ENCODE measurements at places on chromosomes 7 and 10.

- no peak for DNase-seq
Measured at GRCh38 chr7:93055543-93056107, 62.2 kb downstream of the SAMD9 start.

DNA sequence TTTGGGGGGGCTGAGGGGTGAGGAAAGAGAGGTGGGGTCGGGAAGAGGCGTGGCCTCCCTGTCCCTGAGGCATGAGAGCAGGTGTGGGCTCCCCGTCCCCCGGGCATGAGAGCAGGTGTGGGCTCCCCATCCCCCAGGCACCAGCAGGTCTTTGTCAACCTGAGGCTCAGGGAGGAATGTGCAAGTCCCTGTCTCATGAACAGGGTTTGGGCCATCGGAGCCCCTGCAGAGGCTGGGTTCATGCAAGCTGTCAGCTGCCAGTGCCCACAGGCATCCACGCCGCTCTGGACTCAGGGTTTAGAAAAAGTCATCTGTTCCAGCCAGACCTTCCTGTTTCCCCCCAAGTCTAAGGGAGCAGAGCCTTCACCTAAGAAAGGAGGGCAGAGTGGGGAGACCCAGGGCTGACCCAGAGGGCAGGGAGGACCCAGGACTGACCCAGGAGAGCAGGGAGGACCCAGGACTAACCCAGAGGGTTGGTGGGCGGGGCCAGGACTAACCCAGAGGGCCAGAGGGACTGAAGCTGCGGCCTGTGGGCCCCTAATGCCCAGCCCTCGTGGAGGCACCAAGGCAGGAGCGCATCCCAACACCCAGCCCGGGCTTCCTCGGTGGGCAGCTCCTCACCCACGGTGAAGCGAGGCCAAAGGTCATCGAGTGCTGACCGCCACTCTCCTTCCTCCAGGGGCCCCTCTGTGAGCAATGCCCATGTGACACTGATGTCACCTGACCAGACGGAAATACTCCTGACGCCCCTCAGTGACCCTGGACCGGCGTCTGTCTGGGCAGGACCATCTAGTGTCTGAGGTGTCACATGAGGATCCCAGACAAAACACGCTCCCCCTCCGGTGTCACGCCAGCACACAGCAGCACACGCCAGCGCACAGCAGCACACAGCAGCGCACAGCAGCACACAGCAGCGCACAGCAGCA is 28.9 kb upstream of the GPR146 start:
- no peak for DNase-seq

GRCh38 chr7:48251766-48252165 is 80.5 kb downstream of the ABCA13 start:
- no peak for DNase-seq

- no peak for DNase-seq
Measured at GRCh38 chr10:35882422-35883150, 240.5 kb upstream of the FZD8 start.

- DNase-seq: no peak
Measured at GRCh38 chr7:47816647-47817046, 131.6 kb downstream of the PKD1L1 start.

- DNase-seq: no peak
Measured at GRCh38 chr7:140501966-140502365, 22.7 kb upstream of the MKRN1 start.

DNA sequence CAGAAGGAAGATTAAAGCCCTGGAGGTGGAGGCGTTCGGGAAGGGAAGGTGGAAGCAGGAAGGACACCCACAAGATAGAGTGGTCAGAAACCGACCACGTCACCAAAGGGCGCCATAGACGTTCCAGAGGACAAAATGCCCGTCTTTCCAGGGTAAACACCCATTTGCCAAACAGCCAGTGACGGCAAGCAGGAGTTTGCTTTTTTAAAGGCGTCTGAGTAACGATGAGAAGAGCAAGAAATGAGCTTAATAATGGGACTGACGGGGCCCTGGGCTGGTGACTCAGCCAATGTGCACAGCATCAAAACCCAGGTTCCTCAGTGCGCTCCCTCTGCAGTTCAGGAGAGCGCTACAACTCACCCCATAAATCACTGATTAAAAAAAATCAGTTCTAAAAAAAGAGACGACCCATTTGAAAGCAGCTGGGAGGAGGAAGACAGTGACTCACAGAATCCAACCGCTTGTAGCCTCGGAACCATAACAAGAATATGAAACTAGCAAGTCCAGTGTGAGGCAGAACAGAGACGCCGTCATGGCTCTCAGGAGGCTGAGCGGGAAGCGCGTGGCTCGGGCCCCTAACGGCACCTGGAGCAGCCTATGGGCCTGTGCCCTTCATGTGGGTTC is 5.9 kb downstream of the DIP2C start:
- DNase-seq: peak; percentile 49

DNA sequence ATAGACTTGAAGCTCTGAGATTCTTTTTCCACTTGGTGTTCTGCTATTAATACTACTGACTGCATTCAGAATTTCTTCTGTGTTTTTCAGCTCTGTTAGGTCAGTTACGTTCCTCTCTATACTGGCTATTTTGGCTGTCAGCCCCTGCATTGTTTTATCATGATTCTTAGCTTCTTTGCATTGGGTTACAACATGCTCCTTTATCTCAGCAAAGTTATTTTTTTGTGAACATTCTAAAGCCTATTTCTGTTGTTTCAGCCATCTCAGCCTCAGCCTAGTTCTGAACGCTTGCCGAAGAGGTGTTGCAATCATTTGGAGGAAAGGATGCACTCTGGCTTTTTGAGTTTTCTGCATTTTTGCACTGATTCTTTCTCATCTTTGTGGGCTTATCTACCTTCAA is 201.5 kb upstream of the GNAI1 start:
- DNase-seq: no peak

GRCh38 chr10:47042199-47042473 is 130.9 kb downstream of the PTPN20 start:
- DNase-seq: no peak

- no peak for DNase-seq
Measured at GRCh38 chr10:122458693-122459092, 2.7 kb upstream of the HTRA1 start.

DNA sequence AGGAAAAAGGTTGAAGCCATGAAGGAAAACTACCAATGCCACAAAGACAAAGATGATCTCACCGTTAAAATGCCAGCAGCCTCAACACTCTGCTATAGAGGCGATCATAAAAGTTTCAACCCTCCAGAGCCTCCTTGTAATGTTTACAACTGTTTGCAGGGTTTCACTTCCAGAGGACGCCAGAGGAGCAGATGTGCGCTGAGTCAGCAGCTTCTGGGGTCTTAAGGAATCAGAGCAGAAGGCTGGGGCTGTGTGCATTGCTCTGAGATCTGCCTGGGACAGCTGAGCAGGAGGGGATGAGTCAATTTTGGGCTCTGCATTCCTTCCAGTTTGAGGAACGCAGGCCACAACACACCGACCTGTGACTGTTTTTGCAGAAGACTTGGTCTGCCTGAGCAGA is 98.3 kb downstream of the TMEM130 start:
- DNase-seq: no peak

DNA sequence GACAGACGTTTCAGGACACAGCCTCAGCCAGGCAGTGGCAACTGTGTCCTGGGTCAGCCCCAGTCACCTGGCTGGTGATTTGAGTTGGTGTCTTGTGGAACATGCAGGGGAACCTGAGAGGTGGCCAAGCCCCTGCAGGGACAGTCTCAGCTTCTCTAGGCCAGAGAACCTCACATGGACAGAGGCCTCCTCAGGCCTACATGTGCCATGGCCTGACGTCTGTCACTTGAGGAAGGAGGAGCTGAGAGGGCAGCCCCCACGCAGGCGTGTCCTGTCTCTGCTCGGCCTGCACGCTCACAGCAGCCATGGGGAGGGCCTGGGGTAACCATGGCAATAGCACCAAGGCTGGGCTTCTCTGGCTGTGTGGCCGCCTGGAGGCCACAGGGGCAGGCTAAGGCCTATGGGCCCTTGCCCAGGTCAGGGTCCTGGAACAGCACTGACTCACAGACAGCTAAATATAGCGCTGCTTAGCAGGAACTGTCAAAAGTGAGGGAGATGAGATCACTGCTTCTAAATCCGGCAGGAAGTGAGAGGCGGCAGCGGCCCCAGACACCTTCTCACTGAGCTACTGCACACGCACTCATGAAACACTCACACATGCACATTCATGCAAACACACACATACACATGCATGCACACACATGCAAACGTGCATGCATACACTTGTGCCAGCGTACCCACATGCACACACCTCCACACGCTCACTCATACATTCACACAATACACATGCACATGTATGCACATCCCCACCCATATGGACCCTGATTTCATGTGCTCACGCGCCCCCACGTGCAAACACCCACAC is 57.0 kb downstream of the YKT6 start:
- peak; percentile 15 for DNase-seq

DNA sequence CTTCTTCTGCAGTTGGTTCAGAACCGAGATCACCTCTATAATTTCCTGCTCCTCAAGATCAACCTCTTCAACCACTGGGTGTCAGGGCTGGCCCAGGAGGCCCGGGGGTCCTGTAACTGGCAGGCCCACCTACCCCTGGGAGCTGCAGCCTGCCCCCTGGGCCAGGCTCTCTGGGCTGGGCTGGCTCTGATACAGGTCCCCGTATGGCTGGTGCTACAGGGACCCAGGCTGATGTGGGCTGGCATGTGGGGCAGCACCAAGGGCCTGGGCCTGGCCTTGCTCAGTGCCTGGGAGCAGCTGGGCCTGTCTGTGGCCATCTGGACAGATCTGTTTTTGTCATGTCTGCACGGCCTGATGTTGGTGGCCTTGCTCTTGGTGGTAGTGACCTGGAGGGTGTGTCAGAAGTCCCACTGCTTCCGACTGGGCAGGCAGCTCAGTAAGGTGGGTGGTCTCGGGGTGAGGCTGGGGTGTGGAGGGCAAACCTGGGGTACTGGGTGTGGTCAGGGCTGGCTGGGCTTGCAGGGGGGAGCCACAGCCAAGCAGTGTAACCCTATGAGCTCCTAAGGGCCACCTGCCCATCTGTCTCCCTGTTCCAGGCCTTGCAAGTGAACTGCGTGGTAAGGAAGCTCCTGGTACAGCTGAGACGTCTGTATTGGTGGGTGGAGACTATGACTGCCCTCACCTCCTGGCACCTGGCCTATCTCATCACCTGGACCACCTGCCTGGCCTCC is 4.2 kb downstream of the TMEM270 start:
- no peak for DNase-seq

GRCh38 chr10:91603931-91604331 is 28.9 kb downstream of the PPP1R3C start:
- no peak for DNase-seq

GRCh38 chr7:114342431-114343179 is 72.0 kb upstream of the FOXP2 start:
- no peak for DNase-seq

- DNase-seq: no peak
Measured at GRCh38 chr7:15782656-15783055, 96.2 kb upstream of the MEOX2 start.

- no peak for DNase-seq
Measured at GRCh38 chr7:115647712-115648111, 382.9 kb downstream of the TFEC start.

DNA sequence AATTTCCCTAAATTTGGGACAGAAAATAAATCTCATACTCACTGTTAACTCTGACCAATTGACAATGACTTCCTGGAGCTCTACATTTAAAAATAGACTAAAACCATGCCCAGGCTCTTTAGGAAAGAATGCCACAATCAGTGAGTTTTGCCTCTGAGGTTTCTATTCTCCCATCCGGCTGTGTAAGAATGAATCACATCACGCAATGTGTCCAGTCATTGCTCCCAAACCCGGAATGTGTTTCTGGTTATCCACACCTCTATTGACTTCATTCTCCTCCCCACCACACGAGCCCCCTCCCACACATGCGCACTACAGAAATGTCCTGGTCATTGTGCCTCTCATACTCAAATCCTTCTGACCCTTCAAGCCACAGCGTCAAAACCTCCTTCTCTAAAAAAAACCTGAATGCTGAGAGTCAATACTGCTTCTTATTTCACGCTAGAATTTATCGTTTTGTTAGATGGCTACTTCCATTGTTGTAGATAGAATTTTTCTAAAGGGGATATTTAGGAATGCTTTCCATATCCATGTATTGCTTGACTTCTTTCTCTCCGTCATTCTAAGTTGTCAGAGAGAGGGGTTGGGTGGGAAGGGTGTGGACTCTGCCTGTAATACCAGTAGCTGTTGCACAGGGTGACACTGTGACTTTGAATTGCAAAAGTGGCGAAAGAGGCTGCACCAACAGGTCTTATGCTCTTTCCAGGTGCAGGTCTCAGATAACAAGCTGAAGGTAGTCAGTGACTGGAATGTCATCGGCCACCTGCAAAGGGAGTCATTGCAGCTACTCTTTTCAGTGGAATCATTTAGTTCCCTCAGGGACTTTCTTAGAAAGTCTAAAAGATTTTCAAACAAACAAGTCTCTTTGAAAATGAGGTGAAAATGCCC is 356.6 kb downstream of the PAXIP1 start:
- DNase-seq: no peak

GRCh38 chr10:54691331-54691730 is 109.7 kb downstream of the PCDH15 start:
- DNase-seq: no peak

GRCh38 chr10:12484941-12485805 is 135.8 kb downstream of the CAMK1D start:
- no peak for DNase-seq

- DNase-seq: no peak
Measured at GRCh38 chr7:123054357-123055133, 59.0 kb upstream of the TAS2R16 start.

- no peak for DNase-seq
Measured at GRCh38 chr7:18590241-18590640, 94.7 kb downstream of the HDAC9 start.

GRCh38 chr7:34758111-34758601 is 100.1 kb downstream of the NPSR1 start:
- DNase-seq: no peak

- DNase-seq: no peak
Measured at GRCh38 chr7:1149351-1149794, 10.6 kb downstream of the ZFAND2A start.

DNA sequence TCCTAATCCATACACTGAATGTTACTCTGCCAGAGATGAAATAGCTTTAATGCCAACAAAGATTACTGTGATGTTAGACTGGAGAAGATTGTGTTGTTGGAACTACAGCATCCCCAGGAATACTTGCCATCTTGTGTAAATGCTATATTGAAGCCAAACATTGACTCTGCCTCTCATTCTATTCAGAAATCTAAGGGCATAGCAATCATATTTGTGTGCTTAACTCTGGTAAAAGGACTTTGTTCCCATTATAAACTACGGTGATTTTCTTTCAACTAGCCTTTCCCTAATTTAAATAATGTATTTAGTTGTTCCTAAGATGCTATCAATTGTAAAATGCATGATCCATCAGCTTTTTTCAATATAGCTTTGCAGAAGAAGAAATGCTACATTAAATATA is 498.4 kb upstream of the LRRN3 start:
- no peak for DNase-seq

DNA sequence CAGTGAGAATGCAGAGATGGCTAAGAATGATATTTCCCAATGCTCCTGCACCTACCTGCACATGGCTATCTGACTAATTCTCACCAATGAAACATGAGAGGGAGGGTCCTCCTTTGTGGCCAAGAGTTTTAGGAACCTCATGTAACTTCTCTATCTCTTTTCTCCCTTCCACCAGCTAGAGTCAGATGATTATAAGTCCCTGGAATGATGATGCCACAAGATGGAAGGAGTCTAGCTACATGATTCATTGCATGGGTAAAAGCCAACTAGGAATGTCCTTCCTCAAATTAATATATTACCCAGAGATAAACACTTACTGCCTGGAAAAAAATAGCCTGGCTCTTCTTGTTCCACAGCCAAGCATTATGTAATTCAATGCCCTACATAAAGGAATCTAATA is 55.1 kb upstream of the AASS start:
- no peak for DNase-seq

Data from HS-27A (cell line).